Stimulated activated naive CD4-positive, alpha-beta T cell (primary cell): ENCODE measurements at places on chromosomes 6 and 20.

DNA sequence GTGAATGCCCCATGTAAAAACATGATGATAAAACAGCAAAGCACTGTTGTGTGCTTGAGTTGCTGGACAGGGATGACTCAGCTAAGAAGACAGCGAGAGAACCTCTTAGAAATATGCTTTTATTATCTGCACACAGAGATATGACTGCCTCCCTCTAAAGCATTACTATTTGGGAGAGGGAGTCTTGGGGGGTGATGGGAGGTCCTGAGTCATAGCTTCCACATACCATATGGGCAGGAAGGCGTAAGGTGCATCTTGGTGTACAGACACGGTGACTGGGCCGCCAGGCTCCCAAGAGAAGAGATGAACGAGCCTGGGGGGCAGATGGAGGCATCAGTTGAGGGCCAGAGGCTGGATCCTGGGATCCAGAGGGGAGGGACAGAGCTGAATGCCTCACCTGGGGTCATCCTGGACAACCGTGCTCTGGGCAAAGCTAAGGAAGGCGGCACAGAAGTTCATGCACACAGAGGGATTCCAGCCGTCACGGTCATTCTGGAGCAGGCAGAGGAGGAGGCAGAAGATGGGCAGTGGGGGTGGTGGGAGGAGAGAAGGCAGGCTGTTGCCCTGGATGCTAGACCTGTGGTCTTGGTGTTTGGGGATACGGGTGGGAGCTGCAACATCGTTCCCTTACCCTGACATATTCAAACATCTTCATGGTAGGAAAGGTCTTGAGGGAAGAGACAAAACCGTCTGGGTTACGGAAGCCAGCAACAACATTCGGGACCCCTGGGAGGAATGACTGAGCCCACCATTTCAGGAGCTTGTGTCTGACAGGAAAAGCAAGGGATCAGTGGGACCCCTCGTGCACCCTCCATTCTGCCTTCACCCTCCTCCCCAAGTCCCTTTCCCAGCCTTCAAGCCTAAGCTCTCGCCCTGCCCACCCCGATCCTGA lies 2.0 kb downstream of the DXO start:
- DNase-seq, result no peak

DNA sequence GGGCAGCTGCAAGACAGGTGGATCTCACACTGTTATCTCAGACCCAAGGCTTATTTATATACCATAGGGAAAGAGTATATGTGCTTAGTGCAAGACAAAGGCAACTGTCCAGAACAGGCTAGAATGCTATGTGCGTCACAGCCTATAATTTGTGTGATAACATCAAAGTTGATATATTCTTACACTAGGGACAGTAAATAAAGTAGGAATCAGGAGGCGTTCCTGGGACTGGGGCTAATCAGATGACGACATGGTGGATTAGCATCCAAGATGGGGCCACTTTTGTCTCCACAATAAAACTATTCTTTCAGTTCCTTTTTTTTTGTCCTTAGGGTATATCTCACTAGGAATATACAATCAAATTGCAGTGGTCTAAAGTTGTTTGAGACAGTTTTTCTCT lies 54.9 kb upstream of the IER3 start:
- no peak for DNase-seq

DNA sequence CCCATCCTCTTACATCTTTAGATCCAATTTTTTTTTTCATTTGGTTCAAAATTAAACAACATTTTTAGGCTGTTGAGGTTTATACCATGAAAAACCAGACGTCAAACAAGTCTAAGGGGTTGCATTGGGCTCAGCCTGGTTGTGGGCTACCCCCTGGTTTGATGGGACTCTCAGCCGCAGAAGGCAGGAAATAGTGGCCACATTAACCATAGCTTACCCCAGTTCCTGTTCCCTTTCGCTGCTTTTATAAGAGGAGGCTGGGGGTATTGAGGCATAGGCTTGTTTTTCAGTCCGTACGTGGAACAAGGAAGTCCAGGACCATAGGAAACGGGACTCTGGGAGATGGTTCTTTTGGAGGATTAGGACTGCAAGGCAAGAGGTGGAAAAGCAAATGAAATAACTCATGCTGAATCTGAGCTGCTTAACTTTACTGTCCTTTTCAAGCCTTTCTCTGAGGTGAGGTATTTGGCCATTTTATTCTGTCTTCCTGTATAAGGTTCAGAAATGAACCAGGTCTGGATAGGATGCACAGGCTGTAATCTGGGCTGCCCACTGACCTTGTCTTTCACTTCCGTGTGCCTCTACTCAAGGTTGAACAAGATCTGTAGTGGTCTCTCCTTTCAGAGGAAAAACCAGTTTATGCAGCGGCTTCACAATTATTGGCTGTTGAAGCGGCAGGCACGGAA lies 7.7 kb downstream of the BRPF3 start:
- DNase-seq, result peak; percentile 21

DNA sequence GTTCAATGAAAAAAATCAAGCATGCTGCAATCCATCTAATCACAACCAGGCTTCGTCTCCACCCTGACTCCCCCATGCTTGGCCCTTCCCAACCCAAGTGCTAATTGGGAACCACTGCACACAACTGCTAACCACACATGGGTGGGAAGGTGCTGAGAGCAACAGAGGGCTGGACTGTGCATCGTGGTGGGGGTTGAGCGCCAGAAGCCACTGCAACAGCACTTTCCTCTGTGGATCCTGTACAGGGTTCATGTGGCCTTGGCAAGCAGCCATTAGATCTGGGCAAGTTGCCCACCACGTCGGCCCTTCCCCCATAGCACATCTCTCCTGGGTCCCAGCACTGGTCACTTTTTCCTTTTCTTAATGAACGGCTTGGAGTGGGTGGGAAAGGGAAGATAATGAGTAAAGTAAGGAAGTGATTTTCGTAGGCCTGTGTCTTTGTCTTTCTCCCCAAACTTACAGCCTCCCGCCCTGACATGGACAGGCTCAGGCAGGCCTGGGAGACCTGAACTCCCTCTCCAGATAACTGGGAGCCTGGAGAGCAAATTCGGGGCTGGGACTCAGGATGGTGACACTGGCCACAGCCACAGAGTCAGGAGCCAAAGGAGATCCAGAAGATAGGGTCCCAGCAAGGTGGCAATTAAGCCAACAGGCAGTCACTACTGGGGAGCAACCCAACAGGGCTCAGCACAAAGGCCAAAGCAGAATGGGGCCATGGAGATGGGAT lies 34.4 kb upstream of the MRPS10 start:
- DNase-seq, result no peak

DNA sequence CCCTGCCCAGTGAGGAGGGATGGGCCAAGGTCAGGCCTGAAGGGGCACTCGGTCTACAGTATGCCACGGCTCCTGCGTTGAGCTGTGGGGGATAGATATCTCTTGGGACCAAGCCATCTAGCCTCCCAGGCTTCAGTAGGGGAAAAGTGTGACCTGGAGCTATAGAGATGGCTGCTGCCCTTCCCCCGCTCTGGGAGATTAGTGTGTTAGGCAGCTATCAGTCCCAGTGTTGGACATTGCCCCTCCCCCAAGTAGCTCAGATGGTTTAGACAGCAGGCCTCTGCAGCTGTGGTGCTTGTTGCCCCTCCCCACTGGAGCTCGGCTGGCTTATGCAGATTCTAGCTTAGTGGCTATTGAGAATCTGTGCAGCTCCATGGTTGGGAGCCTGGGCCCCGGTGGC lies 56.8 kb downstream of the KHDRBS2 start:
- no peak for DNase-seq

GRCh38 chr6:79586548-79586947 lies 44.6 kb upstream of the SH3BGRL2 start:
- DNase-seq, result no peak

DNA sequence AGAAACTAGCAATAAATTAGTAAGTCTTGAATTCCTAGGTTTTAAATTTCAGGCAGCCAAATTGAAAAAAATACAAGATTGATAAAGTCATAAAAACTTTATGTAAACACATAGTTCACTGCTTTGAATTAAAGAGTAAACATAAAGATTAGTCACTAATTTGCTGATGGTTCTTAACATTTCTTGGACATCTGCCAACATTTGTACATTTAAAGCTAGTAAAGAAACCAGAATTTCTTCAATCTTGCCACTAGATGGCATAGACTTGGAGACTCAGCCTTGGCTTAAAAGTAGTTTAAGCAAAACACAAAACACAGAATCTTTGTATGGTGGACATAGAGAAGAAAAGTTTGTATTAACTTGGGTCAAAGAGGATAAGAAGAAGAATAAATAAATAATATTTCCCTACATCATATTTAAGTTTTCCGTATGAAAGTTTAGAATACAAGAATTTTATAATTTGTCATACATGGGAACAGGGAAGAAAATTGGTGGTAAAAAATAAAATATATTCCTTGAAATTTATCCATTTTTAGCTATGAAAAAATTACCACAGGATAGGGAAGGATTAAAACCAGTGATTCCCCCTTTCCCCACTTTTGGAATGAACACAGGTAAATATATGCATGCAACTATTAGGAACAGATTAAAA lies 41.7 kb upstream of the FAM135A start:
- DNase-seq, result no peak

DNA sequence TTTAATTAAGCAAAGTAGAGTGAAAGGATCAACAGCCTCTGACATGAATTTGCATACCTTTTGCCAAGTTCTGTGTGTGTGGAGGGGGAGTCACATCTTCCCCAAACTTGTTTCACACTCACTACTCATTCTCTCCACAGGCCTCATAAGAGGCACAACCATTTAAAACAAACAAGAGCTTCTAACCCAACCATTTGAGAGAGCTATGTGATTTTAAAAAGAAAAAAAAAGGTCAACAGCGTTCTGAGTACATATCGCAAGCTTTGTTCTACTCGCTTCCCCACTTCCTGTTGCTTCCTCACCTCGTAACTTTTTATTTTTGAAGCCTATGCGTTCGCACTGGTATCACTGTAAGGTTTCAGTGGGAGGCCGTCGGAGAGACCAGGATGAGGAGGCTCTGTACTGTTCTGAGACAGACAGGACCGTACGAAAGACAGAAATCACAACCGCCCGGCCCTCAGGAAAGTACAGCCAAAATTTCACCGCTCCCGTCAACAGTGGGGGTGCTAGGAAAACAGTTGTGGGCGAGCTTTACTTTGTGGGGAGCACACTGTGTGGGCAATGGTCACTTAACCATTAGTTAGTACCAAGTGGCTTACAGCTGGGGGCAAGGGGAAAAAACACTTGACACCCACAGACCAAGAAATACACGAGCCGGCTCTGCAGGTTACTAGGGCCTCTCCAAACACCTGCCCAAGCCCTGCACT lies 61.3 kb downstream of the TRERF1 start:
- peak; percentile 22 for DNase-seq

- no peak for DNase-seq
Measured at GRCh38 chr6:134746140-134746539, 203.8 kb downstream of the ALDH8A1 start.

DNA sequence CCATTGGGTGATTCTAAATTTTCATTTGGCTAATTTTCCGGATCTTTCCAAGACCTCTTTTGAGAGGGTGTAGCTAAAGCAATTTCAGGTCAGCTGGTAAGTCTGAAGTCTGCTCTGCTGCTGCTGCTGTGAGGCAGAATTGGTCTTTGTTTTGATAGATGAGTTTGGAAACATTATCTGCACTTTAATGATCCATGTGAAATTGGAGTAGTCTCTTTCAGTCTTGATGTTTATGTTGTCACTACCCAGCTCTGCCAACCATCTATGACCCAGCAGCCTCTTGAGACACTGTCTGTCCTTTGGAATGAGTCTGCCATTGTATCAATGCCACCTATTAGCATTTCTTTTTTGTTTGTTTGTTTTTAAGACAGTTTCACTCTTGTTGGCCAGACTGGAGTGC lies 44.1 kb downstream of the TXNDC5 start:
- no peak for DNase-seq

DNA sequence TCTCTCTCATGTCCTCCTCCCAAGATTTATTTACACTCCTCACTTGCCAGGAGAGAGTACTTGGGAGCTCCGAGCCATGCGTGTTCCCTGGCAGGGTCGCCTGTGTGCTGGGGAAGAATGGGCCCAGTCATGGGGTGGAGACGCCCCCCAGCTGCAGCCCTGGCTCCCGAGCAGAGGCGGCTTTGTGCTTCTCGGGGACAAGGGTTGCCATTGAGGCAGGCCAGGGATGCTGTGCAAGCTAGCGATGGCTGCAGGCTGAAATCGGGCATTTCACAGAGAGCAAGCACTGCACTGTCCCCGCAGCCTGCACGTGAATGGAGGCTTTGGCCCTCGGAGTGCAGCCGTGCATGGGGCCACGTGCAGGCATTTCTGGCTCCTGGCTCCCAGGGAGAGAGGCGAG lies 23.8 kb downstream of the PHACTR3 start:
- DNase-seq, result no peak

DNA sequence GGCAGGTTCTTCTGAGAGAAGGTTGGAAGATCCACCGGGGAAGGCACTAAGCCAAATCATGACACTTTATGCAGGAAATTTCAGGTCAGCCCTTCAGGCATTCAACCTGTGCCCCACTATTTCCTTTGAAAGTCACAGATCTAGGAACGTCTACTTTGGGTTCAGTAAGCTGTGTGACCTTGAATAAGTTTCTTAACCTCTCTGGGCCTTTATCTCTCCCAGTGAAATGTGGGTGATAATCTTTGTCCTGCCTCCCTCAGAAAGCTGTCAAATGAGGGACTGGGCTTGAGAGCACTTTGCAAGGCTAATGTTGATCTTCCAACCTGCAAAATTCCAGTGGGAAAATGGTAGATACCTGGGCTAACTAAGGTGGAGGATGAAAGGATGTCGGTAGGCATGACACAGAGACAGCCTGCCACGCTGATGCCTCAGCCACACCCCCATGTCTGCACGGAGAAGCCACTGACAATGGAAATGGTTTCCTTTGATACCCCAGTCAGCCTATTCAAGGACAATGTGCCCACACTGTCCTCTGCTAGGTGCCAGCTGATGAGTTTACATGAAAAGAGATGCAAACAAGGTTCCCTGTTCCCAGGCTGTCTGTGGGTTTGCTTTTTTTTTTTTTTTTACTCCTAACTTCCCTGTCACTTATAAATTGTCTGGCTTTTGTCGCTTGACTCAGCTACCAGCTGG lies 9.3 kb downstream of the BNIP5 start:
- no peak for DNase-seq

DNA sequence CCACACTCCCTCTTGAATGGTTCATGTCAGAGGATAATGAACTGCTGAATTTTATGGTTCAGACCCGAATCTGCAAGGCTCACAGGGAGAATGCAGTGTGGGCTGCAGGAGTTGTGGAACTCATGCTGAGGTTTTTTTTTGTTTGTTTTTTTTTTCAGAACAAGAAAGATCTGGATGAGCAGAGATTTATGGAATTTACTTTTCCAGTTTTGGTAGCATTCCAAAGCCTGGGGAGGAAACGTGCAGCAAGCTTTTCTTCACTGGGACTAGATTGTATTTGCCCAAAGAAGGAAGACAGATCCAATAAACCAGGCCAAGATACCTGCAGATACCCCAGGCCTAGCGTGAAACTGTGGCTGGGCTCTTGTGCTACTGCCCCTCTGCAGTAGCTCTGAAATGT lies 223.9 kb upstream of the TAB2 start:
- no peak for DNase-seq

- DNase-seq, result no peak
Measured at GRCh38 chr20:47311967-47312681, 44.4 kb downstream of the ZMYND8 start.

GRCh38 chr6:49849213-49849907 lies 17.0 kb downstream of the CRISP1 start:
- peak; percentile 14 for DNase-seq

GRCh38 chr6:7237653-7238188 lies 75.3 kb downstream of the SSR1 start:
- DNase-seq, result no peak

- DNase-seq, result no peak
Measured at GRCh38 chr6:168407842-168408241, 33.1 kb upstream of the SMOC2 start.

- no peak for DNase-seq
Measured at GRCh38 chr6:93238632-93239031, 180.7 kb downstream of the EPHA7 start.

GRCh38 chr6:41147917-41148316 lies 6.2 kb downstream of the TREML1 start:
- no peak for DNase-seq

- DNase-seq, result no peak
Measured at GRCh38 chr20:56285496-56285895, 37.0 kb downstream of the MC3R start.
